ENCODE measurements at places on chromosomes 1 and 21. TPM values are rescaled to one million over a fixed set of nuclear protein-coding genes. Genes with fewer than 3 reads are reported as not detected.

DNA sequence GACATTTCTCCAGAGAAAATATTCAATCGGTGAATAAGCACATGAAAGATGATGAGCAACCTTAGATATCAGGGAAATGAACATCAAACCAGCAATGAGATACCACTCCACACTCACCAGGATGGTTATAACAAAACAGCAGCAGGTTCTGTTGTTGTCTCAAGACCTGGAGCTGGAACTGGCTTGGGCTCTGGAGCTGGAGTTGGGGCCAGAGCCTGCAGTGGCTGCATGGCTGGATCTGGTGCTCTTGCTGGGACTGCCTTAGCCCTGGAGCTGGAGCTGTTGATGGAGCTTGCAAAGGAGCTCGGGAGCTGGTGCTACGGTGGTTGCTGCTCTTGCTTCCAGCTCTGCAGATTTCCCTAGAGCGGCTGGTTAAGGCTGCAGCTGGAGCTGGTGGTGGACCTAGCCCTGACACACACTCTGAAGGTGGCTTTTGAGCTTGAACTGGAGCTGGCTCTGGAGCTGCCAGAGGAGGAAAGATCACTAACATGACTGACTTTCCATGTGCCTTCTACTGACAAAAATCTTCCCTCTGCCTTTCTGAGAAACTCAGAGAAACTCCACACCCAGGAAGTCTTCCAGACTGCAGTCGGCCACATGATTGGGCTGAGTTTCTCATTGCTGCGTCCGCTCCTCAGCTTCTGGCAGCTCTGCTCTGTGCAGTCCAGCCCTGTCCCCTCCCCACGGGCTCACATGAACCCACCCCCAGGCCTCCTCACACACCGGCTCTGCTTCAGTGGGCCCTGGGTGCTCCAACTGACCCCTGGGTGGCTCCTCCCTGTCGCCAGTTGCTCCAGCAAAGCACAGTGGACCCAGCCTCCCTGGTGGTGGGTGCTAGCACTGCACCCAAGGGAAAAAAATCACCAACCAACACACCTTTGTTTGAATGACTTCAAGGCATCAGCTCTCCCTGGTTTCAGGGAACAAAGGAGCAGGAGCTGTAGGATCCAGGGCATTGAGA lies 139.1 kb upstream of the FMN2 start:
- H3K27me3 ChIP-seq: peaks cover 19% of the 10 kb centered on the region
- no peak overlapping the region for H3K4me3 ChIP-seq
- no peak for DNase-seq
- H3K27ac ChIP-seq: no peak overlapping the region

The TPRG1L gene
- total RNA-seq: 49.5 TPM

The C1orf21 gene
- total RNA-seq: 31.8 TPM

The ILDR2 gene
- total RNA-seq: not detected

The RGL1 gene
- total RNA-seq: 68.1 TPM

DNA sequence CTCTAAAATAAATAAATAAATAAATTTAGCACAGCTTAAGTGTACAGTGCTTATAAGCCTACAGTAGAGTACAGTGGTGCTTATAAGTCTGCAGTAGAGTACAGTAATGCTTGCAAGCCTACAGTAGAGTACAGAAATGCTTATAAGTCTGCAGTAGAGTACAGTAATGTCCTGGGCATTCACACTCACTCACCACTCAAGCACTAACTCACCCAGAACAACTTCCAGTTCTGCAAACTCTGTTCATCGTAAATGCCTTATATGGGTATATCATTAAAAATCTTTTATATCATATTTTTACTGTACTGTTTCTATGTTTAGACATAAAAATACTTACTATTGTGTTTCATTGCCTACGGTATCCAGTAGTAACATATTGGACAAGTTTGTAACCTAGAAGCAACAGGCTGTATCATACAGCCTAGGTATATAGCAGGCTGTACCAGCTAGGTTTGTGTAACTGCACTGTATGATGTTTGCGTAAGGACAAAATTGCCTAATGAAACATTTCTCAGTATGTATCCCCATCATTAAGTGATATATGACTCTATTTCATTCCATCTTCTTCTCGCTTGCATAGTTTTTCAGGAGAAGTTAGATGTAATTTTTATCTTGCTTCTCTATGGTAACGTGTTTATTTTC lies 14.0 kb upstream of the S100B start:
- H3K4me1 ChIP-seq: peaks cover 37% of the 10 kb centered on the region
- DNase-seq: no peak
- no peak overlapping the region for H3K4me3 ChIP-seq
- no peak overlapping the region for H3K27ac ChIP-seq
- peaks cover 10% of the 10 kb centered on the region for H3K27me3 ChIP-seq

GRCh38 chr1:97174039-97174704 lies 452.6 kb downstream of the PTBP2 start:
- no peak for DNase-seq
- peaks cover 17% of the 10 kb centered on the region for H3K4me1 ChIP-seq
- H3K4me3 ChIP-seq: no peak overlapping the region
- no peaks in the 10 kb centered on the region for H3K27me3 ChIP-seq

- peak within 1 kb of the TSS; percentile 95 for H3K4me3 ChIP-seq
- peaks cover 7% of the 10 kb centered on the region for H3K36me3 ChIP-seq
- DNase-seq: peak; percentile 98
- peak within 1 kb of the TSS; percentile 100 for H3K27ac ChIP-seq
- no peaks in the 10 kb centered on the region for H3K27me3 ChIP-seq
- peaks cover 67% of the 10 kb centered on the region for H3K4me1 ChIP-seq
Observed at GRCh38 chr1:26787706-26788514, at the start of gene PIGV. TSS of gene PIGV (plus strand) at chr1:26787950. CDS start at chr1:26790816, 2,866 bp downstream.
